CD4-positive, alpha-beta memory T cell (primary cell): ENCODE measurements at places on chromosomes 5 and 9.

GRCh38 chr9:85142968-85143367 is 473.4 kb downstream of the NTRK2 start:
- no peak for DNase-seq

DNA sequence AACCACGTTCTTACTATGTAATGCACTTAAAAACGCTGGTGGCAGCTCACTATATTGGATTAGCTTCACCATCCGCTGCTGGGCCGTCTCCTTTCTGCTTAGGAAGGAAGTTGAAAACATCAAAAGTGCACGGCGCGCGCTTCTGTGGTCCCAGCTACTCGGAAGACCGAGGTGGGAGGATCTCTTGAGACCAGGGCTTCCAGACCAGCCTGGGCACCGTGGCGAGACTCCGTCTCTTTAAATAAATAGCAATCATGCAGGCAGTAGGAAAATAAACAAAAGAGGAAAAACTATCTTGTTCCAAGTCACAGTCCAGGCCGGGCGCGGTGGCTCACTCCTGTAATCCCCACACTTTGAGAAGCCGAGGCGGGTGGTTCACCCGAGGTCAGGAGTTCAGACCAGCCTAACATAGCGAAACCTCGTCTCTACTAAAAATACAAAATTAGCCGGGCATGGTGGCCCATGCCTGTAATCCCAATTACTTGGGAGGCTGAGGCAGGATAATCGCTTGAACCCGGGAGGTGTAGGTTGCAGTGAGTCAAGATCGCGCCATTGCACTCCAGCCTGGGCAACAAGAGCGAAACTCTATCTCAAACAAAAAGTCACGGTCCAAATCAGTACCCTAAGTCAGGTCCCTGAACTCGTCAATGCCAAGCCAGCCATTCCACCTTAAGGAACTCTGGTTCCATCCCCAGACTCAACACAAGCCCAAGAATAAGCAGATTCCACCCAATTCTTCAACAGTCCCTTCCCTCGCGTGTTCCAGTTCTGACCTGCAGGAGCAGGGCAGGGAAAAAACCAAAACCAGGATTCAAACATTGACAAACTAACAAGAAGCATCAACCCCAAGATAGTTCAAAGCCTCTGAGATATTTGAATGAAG is 1.0 kb upstream of the GOLGA1 start:
- peak; percentile 70 for DNase-seq

DNA sequence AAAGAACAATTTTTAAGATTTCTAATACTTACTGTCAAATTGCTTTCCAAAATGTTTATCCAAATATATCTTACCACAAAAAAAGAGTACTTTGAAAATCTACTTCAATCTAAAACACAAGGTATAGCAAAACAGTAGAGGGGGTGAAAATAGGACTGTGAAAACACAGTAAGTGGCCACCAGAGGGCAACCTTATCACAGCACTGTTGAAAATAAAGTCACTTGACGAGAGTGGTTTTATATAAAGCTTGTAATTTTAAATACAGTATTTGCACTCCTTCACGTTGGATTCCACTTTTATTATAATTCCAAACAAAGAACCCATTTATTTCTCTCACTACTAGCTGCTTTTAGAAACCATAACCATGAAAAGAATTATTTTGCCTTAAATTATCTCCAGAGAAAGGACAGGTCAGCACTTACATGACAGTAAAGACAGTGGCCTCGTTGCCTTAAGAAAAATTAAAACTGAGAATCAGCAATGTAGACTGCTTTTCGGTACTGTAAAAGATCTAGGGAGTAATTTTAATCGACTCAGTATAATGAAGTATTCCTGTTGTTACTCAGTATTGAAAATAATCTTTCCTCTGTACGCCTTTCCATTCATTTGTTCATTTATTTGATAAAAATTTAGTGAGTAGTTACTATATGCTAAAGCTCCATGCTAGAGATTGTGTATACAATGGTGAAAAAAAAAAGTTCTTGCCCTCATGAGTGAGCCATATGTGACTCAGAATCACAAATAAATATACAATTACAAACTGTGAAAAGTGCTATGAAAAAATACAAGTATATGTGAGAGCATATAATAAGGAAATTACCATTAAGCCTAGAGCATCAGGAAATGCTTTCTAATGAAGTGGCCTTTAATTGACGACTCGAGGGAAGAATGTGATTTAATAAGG is 40.0 kb upstream of the CDK5RAP2 start:
- DNase-seq: peak; percentile 55

DNA sequence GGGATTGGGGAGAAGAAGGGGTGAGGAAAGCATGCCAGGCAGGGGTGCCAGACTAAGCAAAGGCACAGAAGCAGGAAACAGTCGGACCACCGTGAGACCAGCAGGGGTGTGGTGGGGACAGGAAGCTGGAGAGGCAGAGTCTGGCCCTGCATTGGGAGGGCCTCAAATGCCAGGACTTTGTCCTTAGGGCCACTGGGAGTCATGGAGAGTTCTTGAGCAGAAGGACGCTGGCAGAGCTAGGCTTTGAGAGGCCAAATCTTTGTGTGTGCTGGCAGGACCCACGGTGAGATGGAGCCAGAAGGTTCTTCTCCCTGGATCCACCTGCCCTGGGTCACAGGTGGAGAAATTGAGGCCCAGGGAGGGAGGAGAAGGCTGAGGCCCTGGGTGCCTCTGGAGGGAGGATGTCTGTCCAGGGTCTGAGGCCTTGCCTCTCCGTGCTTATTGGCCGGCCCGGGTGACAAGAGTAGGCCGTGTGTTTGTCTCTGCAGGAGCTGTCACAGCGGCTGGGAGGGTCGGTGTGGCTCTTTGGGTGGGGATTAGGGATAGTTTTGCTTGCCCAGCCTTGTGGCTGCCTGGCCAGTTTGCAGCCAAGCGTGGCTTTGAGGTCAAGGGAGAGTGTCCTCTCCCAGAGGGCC is 1.8 kb upstream of the ENG start:
- DNase-seq: no peak

DNA sequence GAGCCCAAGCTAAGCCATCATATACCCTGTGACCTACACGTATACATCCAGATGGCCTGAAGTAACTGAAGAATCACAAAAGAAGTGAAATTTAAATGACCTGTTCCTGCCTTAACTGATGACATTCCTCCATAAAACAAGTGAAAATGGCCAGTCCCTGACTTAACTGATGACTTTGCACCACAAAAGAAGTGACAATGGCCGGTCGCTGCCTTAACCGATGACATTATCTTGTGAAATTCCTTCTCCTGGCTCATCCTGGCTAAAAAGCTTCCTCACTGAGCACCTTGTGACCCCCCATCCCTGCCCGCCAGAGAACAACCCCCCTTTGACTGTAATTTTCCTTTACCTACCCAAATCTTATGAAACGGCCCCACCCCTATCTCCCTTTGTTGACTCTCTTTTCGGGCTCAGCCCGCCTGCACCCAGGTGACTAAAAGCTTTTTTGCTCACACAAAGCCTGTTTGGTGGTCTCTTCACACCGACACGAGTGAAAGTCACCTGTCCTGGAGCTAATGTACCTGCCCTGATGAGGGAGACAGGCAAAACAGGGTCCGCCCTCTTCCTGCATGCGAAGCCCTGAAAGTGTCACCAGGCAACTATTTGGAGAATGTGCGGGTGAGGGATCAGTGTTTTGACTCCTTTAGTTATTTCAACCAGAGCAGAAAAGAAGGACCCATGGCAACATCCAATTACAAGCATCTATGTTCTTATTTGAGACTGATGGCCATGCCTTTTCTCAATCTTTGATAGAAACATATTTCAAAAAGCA is 266.1 kb downstream of the SMARCA2 start:
- no peak for DNase-seq

- no peak for DNase-seq
Observed at GRCh38 chr9:137232510-137232909, 1.8 kb downstream of the SLC34A3 start.

DNA sequence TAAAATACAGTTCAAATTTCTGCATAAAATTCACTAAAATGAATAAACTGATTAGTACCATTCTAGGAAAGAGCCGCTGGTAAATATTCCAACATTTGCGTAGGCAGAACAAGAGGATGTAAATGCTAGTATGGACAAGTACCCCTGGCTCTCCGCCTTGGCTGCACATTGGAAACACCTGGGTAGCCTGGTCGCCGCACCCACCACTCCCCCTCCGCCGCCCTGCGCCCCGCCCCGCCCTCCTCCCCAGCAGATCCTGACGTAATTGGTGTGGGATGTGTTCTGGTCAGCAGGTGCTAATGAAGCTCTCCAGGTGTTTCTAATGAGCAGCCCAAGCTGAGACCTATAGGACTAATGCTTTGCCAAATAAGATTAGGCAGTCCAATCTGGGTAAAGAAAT is 225.7 kb downstream of the FRMD3 start:
- DNase-seq: no peak

DNA sequence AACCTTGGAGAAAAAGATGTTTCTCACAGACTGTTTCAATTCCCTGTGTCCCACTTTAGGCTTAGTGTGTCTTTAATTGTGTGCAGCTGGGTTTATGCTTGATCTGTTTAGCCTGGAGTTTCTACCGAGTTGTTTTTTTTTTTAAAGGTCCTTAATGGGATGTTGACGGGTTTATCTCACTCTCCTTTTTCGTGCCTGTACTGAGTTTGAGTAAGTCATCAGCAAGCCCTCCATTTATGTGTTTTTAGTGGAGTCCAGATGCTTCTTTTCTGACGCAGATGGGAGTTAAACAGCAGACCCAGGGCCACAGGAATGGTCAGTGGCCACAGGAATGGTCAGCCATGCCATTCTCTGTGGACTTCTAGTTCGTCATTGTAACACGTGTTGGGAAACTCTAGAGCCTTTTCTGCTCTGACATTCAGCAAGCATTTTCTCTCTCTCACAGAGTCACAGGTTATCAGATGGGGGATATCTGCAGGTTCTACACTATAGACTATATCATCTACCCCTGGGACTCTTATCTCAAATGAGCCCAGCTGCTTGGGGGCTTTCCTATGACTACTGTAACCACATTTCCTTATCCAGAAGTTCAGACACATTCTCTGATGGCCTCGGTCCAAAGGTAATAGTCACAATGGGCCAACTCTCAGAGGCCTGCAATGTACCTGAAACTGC is 190.5 kb downstream of the TTLL11 start:
- no peak for DNase-seq

- DNase-seq: no peak
Observed at GRCh38 chr5:144033486-144033885, 137.0 kb downstream of the YIPF5 start.

DNA sequence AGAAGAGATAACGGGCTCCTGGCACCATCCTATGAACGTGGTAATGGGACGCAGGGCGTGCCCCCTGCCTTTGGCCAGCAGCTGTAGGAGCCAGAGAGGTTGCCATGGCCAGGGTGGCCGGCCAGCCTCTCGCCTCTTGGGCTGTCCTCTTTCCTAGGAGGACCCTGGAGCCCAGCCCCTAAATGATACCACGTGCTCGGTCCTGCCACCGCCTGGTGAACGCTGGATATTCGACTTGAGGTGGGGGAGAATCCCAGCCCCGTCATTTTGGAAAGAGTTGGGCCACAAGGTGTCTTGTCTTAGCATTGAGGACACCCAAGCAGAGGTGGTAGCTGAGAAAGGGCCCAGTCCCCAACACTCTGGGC is 391 bp upstream of the NRG2 start:
- DNase-seq: no peak

DNA sequence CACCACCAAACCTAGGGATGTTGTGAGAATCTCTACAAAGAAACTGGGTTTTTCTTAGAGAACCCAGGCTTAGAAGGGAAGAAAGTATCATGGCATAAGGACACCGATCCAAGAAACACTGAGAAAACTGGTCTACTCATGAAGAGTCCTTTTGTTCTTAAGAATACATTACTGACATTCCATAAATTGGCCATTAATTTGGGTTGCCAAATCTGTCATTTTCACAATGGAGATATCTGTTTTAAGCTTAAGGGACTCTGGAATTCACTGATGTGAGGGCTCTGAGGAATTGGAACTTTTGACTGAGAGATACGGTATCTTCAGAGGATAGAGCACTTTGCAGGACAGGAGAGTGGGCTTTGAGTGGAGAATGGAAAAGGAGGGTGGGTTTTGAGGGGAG is 315.3 kb upstream of the ZNF608 start:
- DNase-seq: no peak

- no peak for DNase-seq
Observed at GRCh38 chr5:85896514-85896913, 721.2 kb upstream of the COX7C start.

- no peak for DNase-seq
Observed at GRCh38 chr5:143328589-143329220, 74.8 kb downstream of the NR3C1 start.

DNA sequence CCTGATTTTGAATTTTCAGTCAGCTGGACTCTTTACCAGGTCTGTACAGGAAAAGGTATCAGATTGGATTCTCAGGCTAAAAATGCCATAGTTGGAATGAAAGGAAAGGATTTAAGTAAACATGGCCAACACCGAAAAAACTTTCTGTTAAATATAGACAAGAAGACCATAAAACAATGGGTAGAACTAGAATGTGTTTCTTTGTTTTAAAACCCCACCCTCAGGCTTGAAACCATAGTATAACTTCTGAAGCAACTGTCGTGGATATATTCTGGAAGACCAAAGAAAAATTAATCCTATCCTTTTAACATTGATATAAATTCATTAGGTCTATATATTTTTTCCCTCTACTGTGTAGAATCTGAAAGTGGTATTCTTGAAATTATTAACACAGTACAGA is 118.6 kb upstream of the HAPLN1 start:
- DNase-seq: no peak

- no peak for DNase-seq
Observed at GRCh38 chr5:67045816-67046740, 150.5 kb downstream of the CD180 start.

- DNase-seq: no peak
Observed at GRCh38 chr5:140966293-140967225, at the start of gene PCDHAC2. Gene PCDHAC2, plus strand, starts transcription at chr5:140966476. Its CDS starts 291 bp downstream, at chr5:140966767.

- DNase-seq: no peak
Observed at GRCh38 chr9:137052998-137053943, 590 bp downstream of the ENTPD2 start.

DNA sequence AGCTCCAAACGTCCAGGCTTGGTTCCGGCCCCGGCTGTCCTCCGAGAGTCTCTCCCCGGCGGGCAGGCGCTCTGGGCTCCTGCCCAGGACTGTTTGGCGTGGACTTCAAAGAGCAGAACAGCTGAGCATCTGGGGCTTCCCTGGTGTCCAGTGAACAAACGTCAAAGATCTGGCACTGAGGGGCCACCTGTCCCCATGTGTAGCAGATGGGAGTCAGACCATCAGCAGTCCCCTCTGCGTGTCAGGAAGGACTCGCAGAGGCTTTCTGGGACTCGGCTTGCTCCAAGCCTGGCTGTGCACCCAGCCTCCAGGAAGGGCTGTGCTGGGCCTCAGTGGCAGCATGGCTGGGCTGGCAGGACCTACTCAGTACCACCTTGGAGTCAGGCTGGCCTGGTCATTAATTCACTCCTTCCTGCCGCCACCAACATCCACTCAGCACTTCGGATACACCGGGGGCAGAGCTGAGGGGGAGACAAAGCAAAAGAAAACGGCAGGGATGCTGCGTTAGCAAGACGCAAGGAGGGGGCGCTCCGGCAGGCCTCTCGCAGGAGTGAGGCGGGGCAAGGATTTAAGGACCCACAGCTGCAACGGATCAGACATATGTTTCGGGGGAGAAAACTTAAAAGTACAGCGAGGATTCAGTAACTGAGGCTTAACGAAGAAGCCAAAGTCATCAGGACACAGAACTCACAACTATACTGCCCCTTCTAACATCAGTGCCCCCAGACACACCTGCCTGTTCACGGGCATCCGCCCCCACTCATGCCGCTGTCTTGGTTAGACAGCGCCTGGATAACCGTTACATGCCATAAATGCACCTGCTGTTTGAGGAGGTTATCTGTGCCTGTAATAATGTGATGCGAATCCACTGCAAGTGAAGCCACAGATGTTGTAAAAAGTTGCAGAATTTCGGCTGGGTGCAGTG is 164.5 kb upstream of the PHYKPL start:
- no peak for DNase-seq
